HCT116 (cell line): ENCODE measurements at places on chromosomes 1 and 21. TPM values are rescaled to one million over a fixed set of nuclear protein-coding genes. Genes with fewer than 3 reads are reported as not detected.

The PRDM16 gene
- total RNA-seq: 6.1 TPM

The MCOLN3 gene
- 10.7 TPM for total RNA-seq

The THEMIS2 gene
- 8.0 TPM for total RNA-seq

The TP73 gene
- 19.2 TPM for total RNA-seq

The SPOCD1 gene
- total RNA-seq: 5.0 TPM

The TACSTD2 gene
- total RNA-seq: 12.2 TPM

The FCN3 gene
- total RNA-seq: 1.2 TPM

DNA sequence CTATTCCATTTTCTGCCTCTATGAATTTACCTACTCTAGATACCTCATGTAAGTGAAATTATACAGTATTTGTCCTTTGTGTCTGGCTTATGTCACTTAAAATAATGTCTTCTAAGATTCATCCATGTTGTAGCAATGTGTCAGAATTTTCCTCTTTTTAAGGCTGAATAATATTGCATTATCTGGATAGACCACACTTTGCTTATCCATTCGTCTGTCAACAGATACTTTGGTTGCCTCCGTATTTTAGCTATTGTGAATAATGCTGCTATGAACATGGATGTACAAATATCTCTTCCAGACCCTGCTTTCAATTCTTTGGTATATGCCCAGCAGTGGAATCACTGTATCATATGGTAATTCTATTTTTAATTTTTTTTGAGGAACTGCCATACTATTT, 10.1 kb upstream of the CCSAP start:
- DNase-seq: no peak

GRCh38 chr1:14549897-14550620, 48.4 kb upstream of the KAZN start:
- DNase-seq: no peak

- no peak for DNase-seq
Measured at GRCh38 chr21:27189870-27190269, 223.0 kb upstream of the ADAMTS5 start.

DNA sequence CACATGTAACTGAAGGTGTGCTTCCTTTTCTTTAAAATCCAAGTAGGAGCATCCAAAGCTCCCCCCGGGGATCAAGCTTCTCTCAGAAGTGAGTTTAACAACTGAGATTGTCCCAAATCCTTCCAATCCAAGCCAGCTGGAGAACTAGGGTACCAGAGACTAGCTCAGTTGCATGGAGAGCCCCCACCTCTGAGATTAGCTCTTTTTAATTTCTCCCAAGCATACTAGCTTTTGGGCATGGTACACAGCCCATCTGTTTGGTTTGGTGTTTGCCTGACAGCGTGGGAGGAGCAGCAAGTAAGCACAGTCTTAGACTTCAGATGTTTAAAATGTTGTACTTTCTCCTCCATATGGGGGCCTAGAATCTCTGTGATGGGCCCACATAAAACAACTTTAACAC, 142.8 kb downstream of the ASTN1 start:
- DNase-seq: no peak

GRCh38 chr21:34039678-34040382, 33.5 kb upstream of the MRPS6 start:
- DNase-seq: no peak

GRCh38 chr1:21149855-21150432, 26.8 kb downstream of the EIF4G3 start:
- DNase-seq: peak; percentile 72

- no peak for DNase-seq
Measured at GRCh38 chr1:67802565-67802964, 30.7 kb downstream of the GNG12 start.

DNA sequence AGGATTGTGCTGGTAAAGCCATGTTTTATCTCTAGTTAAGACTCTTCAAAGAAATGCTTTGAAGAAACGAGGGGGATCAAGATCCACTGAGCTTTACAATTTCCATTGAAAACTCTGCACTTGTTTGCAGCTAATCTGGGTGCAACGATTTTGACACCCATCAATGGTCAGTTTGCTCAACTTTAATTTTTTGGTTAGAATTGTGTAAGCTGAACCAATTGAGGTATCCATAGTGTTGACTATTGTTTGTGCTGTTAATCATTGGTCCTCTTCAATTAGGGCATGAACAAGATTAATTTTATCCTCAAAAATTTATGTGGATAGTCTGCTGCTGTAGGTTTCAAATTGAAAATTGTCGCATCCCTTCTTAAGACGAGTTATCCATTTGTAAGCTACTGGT, 17.7 kb upstream of the PLXNA2 start:
- DNase-seq: no peak

DNA sequence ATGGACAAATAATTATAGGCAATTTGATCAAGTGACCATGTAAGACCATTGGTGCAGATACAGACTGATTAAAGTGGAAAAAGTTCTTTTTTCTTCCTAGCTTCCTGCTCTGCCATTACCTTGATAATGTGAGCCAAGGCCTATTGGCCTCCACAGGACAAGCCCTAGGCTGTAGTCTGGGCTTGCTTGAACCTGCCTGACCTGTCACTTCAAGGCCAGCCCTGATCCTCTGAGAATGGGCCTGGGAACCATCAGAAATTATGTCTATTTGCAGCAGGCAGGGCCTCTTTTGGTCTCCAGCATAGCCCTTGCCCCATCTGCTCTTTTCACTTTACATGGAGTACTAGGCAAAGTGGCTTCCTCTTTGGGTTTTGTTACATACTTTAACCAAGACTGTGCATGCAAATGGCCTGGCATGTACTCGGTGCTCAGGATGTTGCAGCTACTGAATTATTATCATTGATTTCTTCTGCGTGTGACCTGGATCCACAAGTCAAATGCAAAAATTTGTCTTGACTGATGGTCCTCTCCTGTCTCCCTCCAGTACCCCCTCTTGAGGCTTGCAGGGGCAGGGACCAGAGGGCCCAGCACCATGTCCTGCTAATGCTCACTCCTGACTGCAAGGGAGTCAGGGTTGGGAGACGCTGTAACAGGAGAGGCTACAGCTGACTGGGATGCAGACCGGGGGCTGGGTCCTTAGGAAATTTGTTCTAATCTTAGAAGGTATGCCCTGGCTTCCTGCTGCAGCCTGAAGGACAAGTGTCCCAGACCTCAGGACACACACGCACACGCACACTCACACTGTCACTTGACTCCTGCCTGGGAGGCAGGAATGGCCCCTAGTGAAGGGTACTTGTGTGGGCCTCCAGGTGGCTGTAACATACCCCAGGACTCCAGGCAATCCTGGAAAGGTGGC, 39.4 kb downstream of the RCSD1 start:
- DNase-seq: no peak

GRCh38 chr1:118944133-118944532, 44.0 kb downstream of the TBX15 start:
- no peak for DNase-seq

DNA sequence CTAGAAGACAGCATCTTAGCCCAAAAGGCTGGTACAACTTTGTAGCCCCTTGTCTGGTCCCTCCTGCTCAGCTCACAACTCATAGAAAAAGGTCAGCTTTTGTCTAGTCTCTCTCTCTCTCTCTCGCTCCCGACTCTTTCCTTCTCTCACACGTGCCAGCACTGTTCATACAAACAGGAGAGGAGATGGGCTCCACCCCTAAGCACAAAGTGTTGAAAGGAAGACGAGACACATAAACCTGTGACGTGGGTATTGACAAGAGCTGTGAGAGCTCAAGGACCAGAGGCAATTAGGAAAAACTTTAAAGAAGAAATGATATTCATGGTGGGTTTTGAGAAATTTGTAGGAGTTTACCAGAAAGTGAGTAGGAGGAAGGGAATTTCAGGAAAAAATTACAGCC, 23.6 kb upstream of the KCNC4 start:
- no peak for DNase-seq

- DNase-seq: no peak
Measured at GRCh38 chr1:43619996-43620920, 29.7 kb upstream of the KDM4A start.

DNA sequence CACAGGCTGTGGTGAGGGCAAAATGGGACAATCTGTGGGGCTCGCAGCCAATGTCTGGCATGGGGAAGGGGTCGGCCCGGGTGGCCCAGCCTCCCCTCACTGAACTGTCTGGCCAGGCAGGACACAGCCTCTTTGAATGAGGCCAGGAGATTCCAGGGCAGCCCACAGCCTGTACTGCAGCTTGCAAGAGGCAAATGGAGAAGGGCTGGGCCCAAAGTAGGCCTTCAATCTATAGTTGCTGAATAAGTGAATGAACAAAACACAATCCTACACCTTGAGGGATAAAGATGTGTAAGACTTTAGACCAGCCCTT, 23.2 kb downstream of the SLC27A3 start:
- no peak for DNase-seq

GRCh38 chr1:25829046-25829445, 9.3 kb downstream of the MTFR1L start:
- no peak for DNase-seq
